Right renal pelvis (tissue), 4 donors: ENCODE measurements at places on chromosomes 4 and X. TPM values are rescaled to one million over a fixed set of nuclear protein-coding genes. Genes with fewer than 3 reads are reported as not detected.

The MTMR8 gene
- 2.1 TPM for polyA plus RNA-seq

The RPL34 gene
- polyA plus RNA-seq, result 1,984 TPM

The SMR3B gene
- not detected for polyA plus RNA-seq

The NSG1 gene
- polyA plus RNA-seq, result 5.4 TPM

The MYOZ2 gene
- polyA plus RNA-seq, result 0.28 TPM

The HEPH gene
- polyA plus RNA-seq, result 64.5 TPM

The FSTL5 gene
- polyA plus RNA-seq, result 3.5 TPM

The TXK gene
- 2.2 TPM for polyA plus RNA-seq

The BRS3 gene
- polyA plus RNA-seq, result 0.08 TPM

The CD99 gene
- polyA plus RNA-seq, result 229 TPM

The RGN gene
- 37.2 TPM for polyA plus RNA-seq

The LRAT gene
- 1.1 TPM for polyA plus RNA-seq

The CT47A7 gene
- not detected for polyA plus RNA-seq
